ENCODE measurements at places on chromosomes 12 and 14. TPM values are rescaled to one million over a fixed set of nuclear protein-coding genes. Genes with fewer than 3 reads are reported as not detected.

KCNH5 gene
- total RNA-seq: not detected

INSM2 gene
- not detected for total RNA-seq

SELPLG gene
- 1.8 TPM for total RNA-seq

ACAD10 gene
- 45.1 TPM for total RNA-seq

RNASE13 gene
- total RNA-seq: not detected

- H3K4me3 ChIP-seq: no peak overlapping the region
- DNase-seq: no peak
- peaks cover 13% of the 10 kb centered on the region for H3K27me3 ChIP-seq
- H3K4me1 ChIP-seq: no peaks in the 10 kb centered on the region
- no peak overlapping the region for H3K27ac ChIP-seq
Measured at GRCh38 chr12:65720136-65721130, 103.8 kb upstream of the HMGA2 start.

DNA sequence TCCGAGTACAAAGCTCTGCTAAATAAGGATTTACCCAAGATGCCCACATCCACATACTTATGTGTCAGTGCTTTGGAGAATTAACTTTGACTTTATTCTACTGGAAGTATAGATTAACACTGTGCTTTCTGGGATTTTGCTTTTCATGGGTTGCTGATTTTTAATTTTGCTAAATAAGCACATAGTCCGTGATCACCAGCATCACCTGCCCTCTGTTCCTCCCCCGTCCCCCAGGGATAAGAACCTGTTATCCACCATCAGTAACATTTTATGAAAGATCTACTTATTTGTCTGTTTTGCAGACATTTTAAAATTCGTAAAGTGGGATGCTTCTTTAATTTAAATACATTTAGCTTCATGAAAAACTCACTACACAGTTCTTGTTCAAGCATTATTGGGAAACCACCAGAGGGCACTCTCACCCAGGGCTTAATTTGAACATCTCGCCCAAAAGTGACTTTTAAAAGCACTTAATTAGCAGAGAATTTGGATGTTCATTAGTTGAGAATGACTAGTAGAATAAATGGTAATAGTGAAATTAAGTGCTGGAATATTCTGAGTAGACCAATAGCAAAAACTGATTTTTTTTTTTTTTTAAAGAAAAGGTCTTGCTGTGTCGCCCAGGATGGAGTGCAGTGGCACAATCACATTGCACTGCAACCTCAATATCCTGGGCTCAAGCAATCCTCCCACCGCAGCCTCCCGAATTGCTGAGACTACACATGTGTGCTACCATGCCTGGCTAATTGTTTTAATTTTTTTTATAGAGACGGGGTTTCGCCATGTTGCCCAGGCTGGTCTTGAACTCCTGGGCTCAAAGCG, 35.7 kb downstream of the MRPL42 start:
- H3K27ac ChIP-seq: no peak overlapping the region
- no peaks in the 10 kb centered on the region for H3K27me3 ChIP-seq
- H3K36me3 ChIP-seq: peaks cover 30% of the 10 kb centered on the region
- DNase-seq: no peak
- no peaks in the 10 kb centered on the region for H3K4me1 ChIP-seq

- no peak for DNase-seq
- H3K36me3 ChIP-seq: no peaks in the 10 kb centered on the region
- H3K4me1 ChIP-seq: no peaks in the 10 kb centered on the region
- peaks cover 7% of the 10 kb centered on the region for H3K27me3 ChIP-seq
Measured at GRCh38 chr12:117863002-117863709, 105.6 kb downstream of the KSR2 start.

GRCh38 chr12:123398550-123399254, 14.8 kb downstream of the KMT5A start:
- H3K4me3 ChIP-seq: no peak overlapping the region
- peaks cover 64% of the 10 kb centered on the region for H3K36me3 ChIP-seq
- H3K4me1 ChIP-seq: peaks cover 2% of the 10 kb centered on the region
- DNase-seq: no peak
- no peaks in the 10 kb centered on the region for H3K27me3 ChIP-seq
- H3K27ac ChIP-seq: no peak overlapping the region

- H3K4me3 ChIP-seq: no peak overlapping the region
- H3K27me3 ChIP-seq: no peaks in the 10 kb centered on the region
Measured at GRCh38 chr12:93698307-93699092, 21.3 kb downstream of the CRADD start.

- H3K27me3 ChIP-seq: no peaks in the 10 kb centered on the region
- H3K4me1 ChIP-seq: peaks cover 52% of the 10 kb centered on the region
- H3K27ac ChIP-seq: peak overlapping the region; percentile 19
- no peaks in the 10 kb centered on the region for H3K36me3 ChIP-seq
- no peak overlapping the region for H3K4me3 ChIP-seq
Measured at GRCh38 chr12:116539905-116540482, 19.2 kb upstream of the MAP1LC3B2 start.

GRCh38 chr12:6318440-6318879, 8.0 kb downstream of the PLEKHG6 start:
- H3K27me3 ChIP-seq: peaks cover 79% of the 10 kb centered on the region
- H3K36me3 ChIP-seq: no peaks in the 10 kb centered on the region
- H3K4me1 ChIP-seq: peaks cover 13% of the 10 kb centered on the region

GRCh38 chr12:94618995-94619695, 31.2 kb downstream of the TMCC3 start:
- H3K4me3 ChIP-seq: no peak overlapping the region
- no peak for DNase-seq
- peaks cover 1% of the 10 kb centered on the region for H3K36me3 ChIP-seq
- peaks cover 24% of the 10 kb centered on the region for H3K4me1 ChIP-seq
- no peak overlapping the region for H3K27ac ChIP-seq
